ENCODE measurements at places on chromosomes 16 and 17.

GRCh38 chr17:57670769-57671569 is 74.1 kb downstream of the CCDC182 start:
- no peak for DNase-seq

- no peak for DNase-seq
Observed at GRCh38 chr16:59181821-59182420, 447.8 kb upstream of the GOT2 start.

GRCh38 chr17:35498448-35499178 is 38.9 kb downstream of the SLFN12L start:
- DNase-seq = no peak

GRCh38 chr17:78826421-78826820 is 14.2 kb downstream of the USP36 start:
- no peak for DNase-seq

- DNase-seq = no peak
Observed at GRCh38 chr17:31550389-31551056, 159.0 kb downstream of the RAB11FIP4 start.

DNA sequence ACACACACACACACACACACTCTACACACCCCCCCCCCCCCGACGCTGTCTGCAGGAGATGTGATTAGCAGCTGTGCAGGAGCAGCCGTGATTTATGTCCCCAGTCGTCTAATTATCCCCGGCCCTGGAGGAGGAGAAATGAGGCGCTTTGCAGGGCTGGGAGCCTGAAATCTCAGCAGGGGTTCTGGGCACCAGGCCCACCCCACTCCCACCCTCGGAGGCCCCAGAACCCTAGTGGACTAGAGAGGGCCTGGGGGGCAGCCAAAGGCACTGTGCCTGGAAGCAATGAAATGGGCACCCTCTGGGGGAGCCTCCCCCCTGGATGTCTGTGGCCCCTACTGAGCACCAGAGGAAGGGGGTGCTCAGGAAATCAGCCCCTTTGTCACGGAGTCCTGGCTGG is 134.2 kb upstream of the CIBAR2 start:
- DNase-seq = no peak

- no peak for DNase-seq
Observed at GRCh38 chr16:159136-159849, 6.5 kb upstream of the HBM start.

GRCh38 chr16:57482845-57483545 is 3.3 kb downstream of the DOK4 start:
- DNase-seq = no peak

- DNase-seq = no peak
Observed at GRCh38 chr16:88424587-88425235, 28.4 kb upstream of the ZFPM1 start.

DNA sequence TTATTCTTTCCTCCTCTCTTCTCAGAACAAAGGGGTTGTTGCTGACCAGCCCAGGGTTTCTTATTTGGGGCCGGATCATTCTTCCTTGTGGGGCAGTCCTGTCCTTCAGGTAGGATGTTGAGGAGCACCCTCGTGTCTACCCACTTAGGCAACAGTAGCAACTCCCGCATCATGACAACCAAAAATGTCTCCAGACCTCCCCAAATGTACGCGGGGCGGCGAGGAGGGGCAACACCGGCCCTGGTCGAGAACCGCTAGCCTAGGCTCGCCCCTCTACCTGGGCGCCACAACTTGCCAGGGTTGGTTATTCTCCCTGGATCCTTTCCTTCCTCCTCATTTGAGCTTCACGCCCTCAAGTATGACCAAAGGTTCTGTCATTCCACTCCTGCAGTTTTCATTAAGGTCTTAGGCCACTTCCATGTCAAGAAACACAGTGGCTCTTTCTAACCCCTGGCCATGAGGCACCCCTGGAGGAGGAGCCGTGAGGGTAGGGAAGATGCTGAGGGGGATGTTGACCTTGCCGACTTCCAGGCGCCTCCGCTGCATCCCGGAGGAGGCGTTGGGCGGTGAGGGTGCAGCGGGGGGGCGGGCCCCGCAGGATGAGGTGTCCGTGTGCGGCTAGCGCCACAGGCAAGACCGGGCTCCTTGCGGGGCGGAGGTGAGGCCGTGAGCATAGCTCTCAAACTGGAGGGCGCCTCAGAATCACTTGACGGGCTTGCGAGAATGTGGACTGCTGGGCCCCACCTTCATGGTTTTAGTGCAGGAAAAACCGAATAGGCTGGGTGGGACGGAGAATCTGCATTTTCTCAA is 712 bp upstream of the SPECC1 start:
- DNase-seq = no peak

DNA sequence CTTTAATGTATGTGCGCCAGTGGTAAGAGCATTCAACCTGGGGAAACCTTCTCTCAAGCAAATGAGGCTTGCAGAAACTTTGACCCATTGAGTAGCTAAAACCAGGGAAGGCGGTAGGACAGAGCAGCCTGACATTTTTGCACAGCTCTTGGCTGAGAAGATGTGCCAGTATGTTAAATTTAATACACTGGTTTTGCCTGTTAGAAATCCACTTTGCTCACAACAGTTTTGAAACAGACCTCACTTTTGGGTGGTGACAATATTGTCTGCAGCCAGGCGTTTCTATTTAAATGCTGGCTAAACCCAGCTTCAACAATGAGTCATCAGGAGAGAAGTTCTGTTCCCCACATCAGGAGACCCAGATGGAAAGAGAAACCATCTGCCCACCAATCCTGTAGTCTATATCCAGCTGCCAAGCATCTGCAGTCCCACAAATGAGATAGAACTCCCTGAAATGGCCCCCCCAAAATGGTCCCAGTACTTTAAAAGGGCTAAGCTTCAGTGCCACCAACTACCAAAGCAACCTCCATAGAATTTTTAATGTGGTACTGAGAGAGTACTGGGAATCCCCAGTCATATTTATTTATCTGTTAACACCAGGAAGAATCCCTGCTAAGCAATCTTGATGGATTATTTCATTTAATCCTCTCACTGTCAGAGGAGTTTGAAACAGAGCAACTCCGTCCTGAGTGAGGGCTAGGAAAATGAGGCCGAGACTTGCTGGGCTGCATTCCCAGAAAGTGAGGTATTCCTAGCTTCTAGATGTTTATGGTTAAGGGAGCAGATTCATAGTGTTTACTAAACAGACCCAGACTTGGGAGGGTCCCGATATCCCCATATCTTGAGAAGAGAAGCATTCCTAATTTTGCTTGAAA is 29.0 kb upstream of the CLEC3A start:
- DNase-seq = no peak

DNA sequence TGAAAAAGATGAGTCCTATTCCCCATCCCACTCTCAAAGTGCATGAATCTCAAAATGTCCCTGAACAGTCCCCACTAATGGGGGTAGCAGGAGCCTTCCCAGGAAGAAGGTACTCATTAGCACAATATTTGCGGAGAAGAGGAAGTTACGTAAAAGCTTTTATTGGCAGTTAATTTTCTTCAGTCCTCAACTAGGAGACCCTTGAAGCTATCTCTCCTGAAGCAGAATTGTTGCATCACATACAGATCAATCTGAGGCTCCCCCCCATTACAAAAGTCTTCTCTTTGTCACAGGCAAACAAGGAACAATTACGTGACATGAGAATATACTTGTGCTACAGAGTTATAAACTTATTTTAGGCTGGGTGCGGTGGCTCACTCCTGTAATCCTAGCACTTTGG is 14.2 kb downstream of the SLFN12L start:
- DNase-seq = no peak

DNA sequence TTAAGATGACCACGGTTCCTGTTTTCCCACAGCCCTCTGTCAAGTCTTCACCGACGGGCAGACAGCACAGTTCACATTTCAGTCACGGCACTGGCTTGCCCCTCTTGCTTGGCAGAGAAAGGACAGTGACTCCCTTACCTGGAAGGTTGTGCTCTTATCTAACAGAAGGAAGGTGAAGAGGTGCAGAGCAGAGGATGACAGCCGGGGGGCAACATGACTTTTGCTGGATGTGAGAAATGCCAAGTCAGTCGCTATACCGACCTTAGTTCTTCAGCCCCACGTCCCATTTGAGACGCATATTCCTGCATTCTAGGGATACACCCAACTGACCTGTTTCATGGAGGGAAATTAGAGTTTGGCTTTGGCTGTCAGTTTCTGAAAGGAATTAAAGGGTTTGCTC is 492.3 kb downstream of the NPIPA7 start:
- no peak for DNase-seq

DNA sequence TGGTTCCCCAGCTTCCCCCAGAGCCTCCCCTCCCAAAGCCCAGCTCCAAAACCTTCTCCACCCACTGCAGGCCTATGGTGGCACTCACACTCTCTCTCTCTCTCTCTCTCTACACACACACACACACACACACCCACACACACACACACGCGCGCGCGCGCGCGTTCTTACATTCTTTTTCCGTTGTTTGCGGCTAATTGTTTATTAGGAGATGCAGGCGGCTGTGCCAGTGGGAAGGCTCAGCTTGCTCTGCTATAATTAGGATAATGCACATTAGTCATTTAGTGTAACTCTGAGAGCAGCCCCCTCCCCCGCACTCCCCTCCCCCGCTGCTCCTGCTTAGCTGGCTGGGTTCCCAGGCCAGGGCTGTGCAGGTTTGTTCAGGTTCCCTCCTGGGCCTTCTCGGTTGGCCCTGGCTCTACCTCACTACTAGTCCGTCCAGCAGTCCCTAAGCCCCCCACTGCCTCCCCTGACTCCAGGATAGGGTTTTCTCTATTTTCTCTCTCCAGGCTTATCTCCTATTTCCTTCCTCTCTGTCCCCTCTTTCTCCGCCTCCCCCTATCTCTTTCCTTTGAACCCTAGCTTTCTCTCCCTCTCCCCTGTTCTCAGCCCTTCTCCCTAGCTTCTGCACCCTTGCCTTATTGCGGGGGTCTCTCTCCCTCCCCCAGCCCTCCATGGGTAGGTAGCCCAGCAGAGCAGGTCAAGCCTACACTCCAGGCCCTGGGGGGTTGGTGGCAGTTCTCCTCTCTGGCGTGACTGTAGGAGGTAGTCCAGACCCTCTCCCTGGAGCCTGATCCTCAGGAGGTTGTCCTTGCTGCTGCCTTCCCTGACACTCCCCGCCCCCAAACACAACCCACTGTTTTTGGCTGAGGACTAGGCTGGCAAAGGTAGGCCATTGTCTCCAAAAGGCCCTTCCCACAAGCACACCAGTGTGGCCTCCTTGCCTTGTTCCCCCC is 34.0 kb downstream of the TMEM132E start:
- no peak for DNase-seq

GRCh38 chr16:17951378-17951777 is 385.2 kb downstream of the NPIPA8 start:
- no peak for DNase-seq

GRCh38 chr17:7710301-7710700 is 5.3 kb downstream of the EFNB3 start:
- DNase-seq = no peak

DNA sequence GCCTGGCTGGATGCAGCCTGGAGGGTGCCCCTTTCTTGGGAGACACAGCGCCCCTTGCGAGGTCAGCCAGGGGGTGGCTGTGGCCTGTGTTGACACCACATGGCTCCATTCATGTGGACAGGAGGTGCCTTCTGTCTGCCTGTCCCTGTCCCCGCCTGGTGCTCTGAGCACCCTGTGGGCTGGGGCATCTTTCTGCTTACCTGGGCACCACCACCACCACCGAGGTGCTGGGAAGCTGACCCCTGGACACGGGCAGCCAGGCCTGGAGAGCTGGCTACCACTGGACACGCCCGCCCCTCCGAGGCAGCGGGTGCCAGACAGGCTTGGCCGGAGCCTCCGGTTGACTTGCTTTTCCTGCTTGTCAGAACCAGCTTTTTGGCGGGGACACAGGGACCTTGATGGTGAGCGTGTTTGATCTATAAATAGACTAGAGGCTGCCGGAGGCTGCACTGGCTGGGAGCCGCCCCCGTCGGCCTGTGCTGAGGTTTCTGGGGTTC is 121.3 kb upstream of the GSE1 start:
- no peak for DNase-seq

DNA sequence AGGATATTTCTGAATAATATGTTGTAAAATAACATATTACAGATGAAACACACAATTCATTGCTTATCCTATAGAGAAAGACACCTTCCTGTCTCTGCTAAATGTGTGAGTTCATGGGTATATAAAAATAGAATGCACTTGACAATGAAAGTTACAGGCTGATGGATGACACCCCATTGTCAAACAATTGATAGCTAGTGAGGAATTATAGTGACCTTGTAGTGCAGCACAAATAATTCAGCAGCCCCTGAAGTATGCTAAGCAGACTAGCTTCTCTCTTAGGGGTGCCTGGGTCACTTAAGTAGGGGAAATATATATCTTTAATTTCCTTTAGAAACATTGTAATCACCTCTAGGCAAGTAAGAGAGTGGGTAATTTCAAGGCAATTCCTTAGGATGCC is 826.2 kb downstream of the CDH8 start:
- DNase-seq = no peak

Data from GM19239 (cell line).